ENCODE measurements at places on chromosomes 6 and 20.

DNA sequence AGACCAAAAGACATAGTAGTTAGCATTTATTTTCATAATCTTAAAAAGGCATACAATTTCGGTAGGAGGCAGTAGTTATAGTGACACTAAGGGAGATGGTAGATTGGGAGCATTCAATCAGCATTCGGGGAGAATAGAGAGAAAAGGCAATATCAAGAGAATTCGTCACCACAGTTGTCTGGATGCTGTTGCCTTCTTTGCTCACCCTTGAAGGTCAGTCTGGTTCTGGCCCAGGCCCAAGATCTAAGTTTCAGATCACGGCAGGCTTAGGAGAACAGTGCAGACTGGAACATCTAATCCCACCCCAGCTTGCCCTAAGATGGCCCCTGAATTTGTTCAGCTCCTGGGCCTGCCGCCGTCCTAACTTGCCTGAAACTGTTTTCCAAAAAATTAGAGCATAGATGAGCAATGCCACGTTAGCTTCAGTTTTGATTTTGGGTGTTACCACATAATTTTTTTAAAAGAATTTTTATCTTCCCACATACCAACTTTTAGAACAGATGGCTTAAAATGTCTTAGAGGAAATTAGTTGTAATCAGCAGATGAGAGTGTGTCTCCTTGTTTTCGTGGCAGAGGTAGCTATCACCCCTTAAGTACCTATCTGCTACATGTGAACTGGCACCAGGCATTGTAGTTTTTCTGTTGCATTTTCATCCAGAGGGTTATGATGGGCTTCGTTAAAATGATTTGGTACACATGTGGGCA, 8.3 kb upstream of the CEP85L start:
- DNase-seq, result no peak

DNA sequence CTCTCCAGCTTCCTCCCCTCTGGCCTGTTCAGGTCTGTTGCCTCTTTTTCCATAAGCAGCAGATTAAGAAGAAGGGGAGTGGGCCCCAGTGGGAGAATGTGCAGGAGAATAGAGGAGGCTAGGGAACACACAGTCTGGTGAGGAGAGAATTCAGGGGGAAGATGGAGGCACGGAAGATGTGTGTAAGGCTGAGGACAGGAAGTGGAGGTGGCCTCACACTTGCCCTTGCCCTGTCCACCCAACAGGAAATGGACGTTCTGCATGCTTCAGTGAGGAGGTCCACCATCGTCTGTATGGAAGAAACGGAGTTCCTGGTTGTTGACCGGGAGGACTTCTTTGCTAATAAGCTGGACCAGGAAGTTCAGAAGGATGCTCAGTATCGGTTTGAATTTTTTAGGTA, 16.0 kb downstream of the CNBD2 start:
- DNase-seq, result no peak

- no peak for DNase-seq
Observed at GRCh38 chr6:152244998-152245630, 392.0 kb downstream of the SYNE1 start.

- no peak for DNase-seq
Observed at GRCh38 chr6:151493804-151494234, at the start of gene CCDC170. Gene CCDC170, plus strand, starts transcription at chr6:151494017. Its CDS starts 112 bp downstream, at chr6:151494129.

GRCh38 chr6:43706788-43707187, 19.2 kb upstream of the MRPS18A start:
- DNase-seq, result no peak

DNA sequence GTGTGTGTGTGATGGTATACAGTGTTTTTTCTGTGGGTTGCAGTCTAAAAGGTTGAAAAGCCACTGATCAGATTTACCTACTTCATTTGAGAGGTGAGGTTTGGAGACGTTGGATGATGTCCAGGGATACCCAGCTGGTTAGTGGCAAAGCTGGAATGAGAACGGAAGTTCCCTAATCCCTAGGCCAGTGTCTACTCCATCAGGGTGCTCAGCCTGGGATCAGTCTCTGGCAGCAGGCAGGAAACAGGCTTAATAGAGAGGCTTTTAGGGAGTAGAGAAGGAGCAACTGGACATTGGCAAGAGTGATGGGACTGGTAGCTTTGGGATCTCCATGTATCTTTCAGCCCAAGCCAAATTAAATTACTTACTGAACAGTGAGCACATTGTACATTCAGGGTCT, 80.7 kb downstream of the C6orf52 start:
- DNase-seq, result no peak

DNA sequence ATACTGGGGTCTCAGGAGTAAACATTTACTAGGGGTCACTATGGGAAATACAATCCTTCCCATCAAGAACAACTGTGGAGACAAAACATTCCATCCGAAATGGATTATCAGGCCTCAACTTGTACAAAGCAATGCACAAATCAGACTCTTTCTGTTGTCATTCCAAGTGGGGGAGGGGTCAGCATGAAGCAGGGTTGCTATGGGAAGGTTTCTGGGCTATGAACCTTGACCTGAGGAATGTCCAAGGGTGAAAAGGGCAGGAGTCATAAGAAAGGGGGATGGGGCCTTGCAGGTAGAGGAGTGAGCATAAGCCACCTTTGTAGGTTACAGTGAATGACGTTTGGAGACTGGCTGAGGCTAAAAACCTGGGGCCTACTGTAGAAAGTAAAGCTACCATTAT, 3.1 kb downstream of the METTL24 start:
- no peak for DNase-seq

GRCh38 chr6:64083261-64083660, 447.7 kb downstream of the PHF3 start:
- DNase-seq, result no peak

- no peak for DNase-seq
Observed at GRCh38 chr6:142738035-142738396, 207.0 kb downstream of the HIVEP2 start.

DNA sequence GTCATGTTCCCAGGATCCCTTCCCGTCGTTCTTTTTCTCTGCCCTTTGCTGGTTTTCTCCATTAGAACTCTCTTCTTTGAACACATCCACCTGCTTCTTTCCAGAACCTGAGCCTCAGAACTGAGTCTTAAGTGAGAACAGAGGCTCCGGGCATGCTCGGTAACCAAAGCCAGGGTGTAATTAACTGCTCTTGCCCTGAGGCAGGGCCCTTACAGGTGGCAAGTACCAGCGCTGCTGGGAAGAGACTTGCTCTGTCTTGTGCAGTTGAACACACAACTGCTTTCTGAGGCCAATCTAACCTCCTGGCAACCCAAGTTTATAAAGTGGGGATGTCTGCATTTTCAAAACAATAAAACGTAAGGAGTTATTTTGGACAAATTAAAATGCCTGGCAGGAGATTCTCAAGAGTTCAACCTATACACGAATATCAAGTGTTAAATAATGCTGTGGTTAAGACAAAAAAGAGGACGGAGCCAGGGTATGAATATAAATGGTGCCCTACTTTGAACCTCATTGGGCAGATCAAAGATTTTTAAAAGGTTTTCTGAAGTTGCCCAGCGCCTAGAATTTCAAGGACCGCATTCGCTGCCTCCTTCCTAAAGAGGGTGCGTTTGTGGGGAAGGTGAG, 12.4 kb upstream of the DEK start:
- DNase-seq, result no peak

- no peak for DNase-seq
Observed at GRCh38 chr6:39804466-39805065, 12.4 kb downstream of the DAAM2 start.

DNA sequence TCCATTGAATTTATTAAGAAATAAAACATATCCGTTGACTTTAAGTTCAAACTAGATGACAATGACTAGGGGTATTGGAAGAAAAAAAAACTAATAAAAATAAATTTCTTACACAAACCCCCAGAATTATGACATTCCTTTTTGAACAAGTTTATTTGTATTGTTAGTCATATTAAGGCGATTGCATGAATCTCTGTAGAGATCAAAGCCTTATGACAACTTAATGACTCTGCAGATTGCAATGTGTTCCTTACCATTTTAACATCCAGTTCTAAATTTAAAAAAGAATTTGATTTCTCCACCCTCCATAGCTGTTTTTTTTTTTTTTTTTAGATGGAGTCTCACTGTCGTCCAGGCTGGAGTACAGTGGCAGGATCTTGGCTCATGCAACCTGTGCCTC, 189.8 kb upstream of the CEP162 start:
- no peak for DNase-seq

GRCh38 chr6:78844899-78845298, 22.5 kb upstream of the IRAK1BP1 start:
- no peak for DNase-seq

DNA sequence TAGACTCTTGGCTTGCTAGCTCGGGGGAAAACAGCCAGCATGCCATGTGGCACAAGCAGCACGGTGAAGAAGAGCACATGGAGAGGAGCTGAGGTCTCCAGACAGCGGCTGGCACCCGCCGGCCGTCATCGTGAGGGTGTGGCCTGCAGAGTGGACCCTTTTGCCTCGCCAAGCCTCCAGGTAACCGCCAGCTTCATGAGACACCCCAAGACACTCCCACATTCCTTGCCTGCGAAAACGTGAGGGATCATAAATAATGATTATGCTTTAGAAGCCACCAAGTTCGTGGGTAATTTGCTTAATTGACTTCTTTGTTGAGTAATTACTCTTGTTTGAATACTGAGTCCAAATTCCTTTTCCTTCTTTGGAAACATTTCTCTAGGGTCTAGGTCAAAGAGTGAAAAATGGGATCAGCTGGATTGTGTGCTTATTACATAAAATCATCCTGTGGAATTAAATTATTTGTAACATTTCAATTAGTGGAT, 23.2 kb downstream of the FAM50B start:
- DNase-seq, result no peak

- no peak for DNase-seq
Observed at GRCh38 chr6:57102976-57103375, 13.0 kb downstream of the ZNF451 start.

DNA sequence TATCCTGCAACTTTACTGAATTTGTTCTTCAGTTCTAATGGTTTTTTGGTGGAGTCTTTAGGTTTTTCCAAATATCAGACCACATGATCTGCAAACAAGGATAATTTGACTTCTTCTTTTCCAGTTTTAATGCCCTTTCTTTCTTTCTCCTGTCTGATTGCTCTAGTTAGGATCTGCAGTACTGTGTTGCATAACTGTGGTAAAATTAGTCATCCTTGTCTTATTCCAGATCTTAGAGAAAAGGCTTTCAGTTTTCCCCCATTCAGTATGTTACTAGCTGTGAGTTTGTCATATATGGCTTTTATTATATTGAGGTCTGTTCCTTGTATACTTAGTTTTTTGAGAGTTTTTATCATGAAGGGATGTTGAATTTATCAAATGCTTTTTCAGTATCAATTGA, 4.3 kb downstream of the MICA start:
- no peak for DNase-seq

DNA sequence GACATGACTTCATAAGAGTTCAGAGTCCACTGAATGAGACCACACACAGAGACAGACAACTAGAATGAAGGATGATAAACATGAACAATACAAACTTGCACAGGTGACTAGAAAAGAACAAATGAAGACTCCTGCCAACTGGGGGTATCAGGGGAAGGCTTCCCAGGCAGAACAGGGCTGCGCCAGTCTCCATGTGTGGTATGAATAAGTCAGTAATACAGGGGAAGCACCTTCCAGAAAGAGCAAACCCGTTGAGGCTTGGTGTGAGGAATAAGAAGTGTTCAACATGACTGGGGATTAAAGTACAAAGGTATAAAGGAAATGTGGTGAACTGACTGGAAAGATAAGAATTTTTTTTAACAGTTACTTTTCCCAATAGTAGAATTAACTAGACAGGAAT, 3.7 kb upstream of the SLC17A2 start:
- DNase-seq, result no peak
